Small intestine (tissue), 16 donors: ENCODE measurements at places on chromosomes 5 and 9. TPM values are rescaled to one million over a fixed set of nuclear protein-coding genes. Genes with fewer than 3 reads are reported as not detected.

Gene COL23A1
- polyA plus RNA-seq = 1.6 TPM

Gene NUTM2F
- not detected for polyA plus RNA-seq

DNA sequence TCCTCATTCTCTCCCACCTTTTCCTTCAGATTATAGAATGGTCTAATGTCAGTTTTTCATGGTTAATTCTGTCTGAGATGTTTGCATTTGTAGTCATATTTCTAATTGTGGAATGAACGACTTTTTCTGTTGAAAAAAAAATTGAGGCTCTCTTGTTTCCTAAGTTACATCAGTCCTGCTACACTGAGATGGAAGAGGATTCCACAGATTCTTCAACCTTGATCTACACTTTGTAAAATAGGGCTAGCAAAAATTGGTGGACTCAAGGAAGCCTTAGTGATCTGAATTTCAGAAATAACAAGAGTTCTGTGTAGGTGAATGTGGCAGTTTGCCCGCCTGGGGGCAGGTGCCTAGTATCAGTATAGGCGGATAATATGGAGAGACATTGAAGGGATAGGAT, 51.9 kb downstream of the ERBIN start:
- DNase-seq = no peak

Gene C5orf34
- polyA plus RNA-seq = 0.22 TPM

Gene PLEKHG4B
- not detected for polyA plus RNA-seq

DNA sequence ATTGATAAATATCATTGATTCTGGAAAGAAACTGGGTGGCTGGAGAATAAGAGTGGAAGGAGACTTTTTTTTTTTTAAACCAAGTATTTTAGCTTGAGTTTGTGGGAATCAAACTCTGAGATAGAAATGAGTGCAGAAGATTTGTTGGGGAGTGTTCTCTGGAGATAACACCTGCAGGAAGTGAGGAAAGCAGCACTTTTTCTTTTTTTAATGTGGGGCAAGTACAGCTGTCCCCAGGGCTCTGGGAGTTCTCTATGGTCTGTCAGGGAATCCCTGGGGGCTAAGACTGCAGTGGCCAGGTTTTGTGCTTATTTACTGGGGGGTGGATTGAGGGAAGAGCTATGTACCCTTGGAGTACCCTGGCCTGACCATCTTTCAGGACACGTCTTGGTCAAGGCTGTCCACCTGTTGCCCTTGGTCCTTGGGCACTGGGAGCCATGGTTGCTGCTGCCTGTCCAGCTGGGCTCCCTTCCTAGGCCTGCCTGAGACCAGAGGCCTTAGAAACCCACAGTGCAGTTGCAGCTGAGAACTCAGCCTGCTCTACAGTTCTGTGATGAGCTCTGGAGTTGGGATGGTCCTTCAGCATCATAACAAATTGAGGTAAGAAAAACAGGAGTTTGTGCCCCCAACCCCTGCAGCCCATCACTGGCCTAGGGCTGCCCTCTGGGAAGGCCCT, 85.8 kb downstream of the PHAX start:
- no peak for DNase-seq

- no peak for DNase-seq
These were observed 33.8 kb upstream of the NEURL1B start for GRCh38 chr5:172607213-172607793.

Gene SPDL1
- 15.1 TPM for polyA plus RNA-seq

DNA sequence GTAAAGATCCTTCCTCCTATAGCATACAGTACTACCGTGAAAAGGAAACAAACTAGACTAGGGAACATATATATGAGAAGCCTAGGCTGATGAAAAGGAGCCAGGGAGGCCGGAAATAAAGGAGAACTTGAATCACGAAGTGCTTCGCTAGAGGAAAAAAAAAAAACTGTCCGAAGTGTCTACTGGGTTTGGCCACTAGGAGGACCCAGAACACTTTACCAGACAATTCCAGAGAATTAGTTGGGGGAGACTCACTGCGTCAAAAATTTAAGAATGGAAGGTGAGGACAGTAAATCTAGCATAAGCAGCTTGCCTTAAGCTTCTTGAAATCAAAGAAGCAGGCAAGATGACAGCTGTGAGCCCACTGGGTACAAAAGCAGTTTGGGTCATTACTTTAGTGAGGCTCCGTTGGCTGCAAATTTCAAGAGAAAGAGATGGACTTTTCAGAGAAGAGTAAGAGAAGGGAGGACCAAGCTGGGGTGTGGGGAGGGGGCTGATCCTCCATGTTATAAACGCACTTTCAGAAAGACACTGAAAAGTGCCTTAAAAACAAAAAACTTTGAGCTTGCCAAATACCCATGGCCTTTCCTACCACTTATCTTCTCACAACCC, 47.4 kb downstream of the P4HA2 start:
- DNase-seq = peak; percentile 56

Gene MSMP
- polyA plus RNA-seq = 0.52 TPM

GRCh38 chr5:128259607-128260021, 176.0 kb downstream of the SLC12A2 start:
- DNase-seq = no peak
